ENCODE measurements at places on chromosomes 4 and X.

- no peak for DNase-seq
These were observed 14.3 kb downstream of the SPCS3 start for GRCh38 chr4:176334066-176334465.

- DNase-seq = no peak
These were observed 42.8 kb downstream of the RNF150 start for GRCh38 chr4:141090473-141090872.

DNA sequence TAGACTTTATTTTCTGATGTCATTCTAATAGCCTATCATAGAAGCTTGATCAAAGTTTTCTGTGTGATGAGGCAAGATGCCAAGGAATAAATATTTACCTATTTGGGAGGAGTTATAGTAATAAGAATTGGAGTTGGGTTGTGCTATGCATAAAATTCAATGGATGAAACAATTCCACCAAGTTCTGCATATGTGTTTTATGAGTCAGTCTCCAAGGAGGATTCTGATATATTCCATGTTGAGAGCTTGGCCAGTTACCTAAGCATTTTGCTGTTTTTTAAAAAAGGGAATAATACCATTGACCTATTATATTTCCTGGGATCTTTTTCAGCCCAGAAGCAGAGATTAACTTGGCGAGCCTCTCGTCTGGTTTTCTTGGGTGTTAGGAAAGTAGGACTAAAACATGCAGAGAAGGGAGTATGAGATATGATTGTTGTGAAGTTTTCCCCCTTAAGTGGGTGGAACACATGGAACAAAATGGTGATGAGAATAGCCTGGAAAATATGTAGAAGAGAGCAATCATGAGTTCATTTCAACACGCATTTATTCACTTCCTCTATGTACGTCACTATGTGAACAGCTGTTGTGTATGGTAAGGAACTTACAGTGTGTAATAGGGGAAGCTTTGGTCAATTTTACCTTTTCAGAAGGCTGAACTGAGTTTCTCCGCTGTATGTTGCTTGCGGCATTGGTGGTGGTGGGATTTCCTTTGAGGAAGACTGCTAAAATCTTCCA is 39.2 kb downstream of the POLA1 start:
- no peak for DNase-seq

DNA sequence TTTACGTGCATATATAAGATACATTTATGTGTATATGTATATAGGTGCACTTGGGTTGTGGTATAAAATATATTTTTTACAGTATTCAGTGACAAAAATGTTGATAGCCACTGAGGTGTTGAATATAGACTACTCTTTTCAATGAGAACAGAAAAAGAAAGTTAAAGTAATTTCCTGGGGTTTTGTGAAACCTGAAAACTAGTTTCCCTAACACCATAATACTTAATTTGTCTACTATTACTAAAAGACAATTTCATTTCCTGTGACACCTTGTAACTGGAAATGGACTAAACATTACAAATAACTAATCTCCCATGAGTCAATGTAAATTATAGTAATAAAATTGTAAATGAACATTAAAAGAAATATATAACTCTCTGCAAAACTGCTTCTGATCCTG is 32.0 kb upstream of the MAP9 start:
- DNase-seq = no peak

DNA sequence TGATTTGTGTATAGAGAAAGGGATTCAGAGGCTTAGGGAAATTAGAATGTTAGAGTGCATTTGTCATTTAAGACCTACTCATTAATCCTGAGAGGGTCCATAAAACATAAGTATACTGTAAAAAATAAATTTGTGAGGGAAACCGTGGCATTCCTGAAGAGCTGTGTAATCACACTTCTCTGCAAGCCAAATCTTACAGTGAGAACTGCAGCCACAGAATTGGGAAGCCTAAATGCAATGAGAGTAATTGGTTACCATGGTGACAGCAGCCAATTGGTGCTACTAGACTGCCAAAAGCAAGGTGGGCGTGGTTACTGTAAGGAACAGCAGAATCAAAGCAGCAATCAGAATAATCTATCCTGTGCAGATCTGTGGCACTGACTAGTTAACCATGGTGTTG is 345.2 kb upstream of the GRID2 start:
- no peak for DNase-seq

- DNase-seq = no peak
These were observed 5.9 kb upstream of the MAGEB3 start for GRCh38 chrX:30224536-30224935.

DNA sequence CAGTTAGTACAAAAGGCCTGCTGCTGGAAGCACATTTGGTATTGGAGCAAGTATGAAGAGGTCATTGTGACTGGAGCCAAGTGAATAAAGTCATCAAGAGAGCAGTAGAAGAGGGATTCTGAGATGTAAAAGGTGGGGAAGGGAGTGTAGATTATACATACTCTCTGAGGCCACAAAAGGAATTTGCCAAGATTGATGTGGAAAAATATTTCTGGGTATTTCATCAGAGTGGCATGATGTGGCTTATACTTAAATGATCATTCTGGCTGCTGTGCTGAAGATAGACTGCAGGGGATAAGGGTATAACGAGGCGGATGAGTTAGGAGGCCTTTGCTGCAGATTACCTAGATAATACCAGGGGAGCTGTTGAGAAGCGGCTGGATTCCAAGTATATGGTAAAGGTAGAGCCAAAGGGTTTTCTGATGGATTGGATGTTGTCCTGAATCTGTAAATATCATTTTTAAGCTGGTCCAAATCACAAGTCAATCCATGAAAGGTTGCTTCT is 231.8 kb upstream of the AGA start:
- no peak for DNase-seq

GRCh38 chr4:41976775-41977516 is 4.6 kb upstream of the DCAF4L1 start:
- DNase-seq = no peak

DNA sequence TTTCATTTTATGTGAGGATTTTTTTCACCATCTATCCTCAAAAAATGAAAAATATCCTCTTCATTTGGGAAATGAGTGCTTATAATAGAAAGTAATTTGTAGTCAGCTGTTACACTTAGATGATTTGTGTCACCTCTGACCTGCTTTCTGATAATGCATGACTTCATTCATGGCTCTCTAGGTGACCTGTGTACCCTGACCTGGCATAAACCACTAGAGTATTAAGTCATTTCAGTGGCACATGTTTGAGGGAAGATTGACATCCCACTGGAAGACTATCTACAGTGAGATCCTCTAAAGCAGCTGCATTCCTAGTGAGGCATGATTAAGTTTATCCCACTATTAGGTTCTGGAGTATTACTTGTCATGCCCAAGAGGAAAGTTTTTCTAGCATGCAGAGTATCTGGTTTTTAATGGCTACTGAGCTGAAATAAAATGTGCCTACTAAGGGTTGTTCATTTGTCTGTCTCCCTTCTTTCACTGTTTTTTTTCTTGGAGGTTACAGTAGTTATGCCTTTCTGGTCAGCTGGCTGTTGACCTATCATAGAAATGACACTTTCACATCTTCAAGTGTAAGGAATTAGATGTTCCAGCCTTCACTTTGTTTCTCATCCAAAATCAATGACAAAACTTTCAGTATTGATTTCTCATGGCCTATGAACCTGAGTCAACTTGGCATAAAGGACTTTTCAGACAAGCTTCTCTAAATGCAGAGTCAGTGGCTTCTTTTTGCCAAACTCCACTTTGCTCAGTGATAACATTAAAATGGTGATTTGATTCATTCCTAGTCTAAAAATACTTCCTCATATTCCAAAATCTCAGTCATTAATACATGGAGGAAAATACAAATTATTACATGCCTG is 33.1 kb downstream of the TET2 start:
- no peak for DNase-seq

DNA sequence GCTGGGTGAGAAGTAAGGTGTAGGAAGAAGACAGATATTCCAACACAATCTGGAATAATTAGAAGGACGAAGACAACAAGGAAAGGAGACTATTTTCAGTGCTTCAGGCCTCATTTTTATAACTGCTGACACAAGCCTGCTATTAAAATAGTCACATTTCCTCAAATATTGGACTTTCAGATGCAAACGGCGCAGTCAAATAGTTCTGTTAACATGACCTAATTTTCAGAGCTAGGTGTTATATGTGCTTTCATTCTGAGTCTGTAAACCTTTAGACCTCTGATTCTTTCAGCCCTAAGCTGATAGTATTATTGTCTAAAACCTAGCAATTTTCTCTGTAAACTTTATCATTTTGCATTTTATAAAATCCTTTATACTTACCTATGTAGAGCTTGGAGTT is 261.5 kb downstream of the IL1RAPL1 start:
- no peak for DNase-seq

DNA sequence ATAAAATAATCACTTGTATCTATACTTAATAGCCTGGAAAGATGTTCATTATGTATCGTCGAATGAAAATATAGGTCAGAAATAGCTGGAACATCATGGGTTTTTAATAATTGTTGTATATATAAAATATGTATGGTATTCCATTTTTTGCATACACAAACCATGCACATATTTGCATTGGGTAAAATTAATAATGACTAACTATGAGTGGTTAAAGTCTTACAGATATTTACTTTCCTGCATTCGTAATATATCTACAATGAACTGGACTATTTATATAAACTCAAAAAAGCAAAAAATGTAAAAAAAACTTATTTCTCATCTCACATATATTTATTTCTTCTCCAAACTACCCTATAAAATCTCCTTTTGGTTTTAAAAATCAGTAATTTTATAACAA is 46.0 kb downstream of the CYLC1 start:
- no peak for DNase-seq

- DNase-seq = no peak
These were observed 57.9 kb downstream of the DKK2 start for GRCh38 chr4:106978046-106978774.

DNA sequence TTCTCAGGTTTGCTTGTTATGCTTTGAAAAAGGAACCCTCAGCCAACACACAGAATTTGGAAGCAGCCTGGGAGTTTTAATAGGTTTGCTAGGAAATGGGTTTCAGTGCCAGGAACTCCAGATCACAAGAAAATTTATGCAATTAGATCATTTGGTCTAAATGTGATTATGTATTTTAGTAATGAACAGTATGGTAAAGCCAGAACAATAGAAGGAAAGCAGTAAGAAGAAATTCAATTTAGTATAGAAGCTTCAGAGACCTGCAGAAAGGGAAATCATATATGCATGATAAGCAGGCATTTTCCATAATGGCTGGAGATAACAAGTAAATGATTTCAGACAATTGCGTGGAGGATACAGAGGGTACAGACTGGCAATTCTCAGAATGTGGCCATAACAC is 184.7 kb downstream of the KCNIP4 start:
- DNase-seq = no peak
